Activated naive CD4-positive, alpha-beta T cell treated with anti-CD3 and anti-CD28 coated beads for 36 hours (primary cell): ENCODE measurements at places on chromosomes 6 and 20. TPM values are rescaled to one million over a fixed set of nuclear protein-coding genes. Genes with fewer than 3 reads are reported as not detected.

- DNase-seq: no peak
- H3K4me3 ChIP-seq: no peak overlapping the region
- no peaks in the 10 kb centered on the region for H3K4me1 ChIP-seq
- no peaks in the 10 kb centered on the region for H3K36me3 ChIP-seq
Measured at GRCh38 chr6:120779441-120779840, 554.8 kb downstream of the TBC1D32 start.

ZFP57 gene
- not detected for total RNA-seq

TCP1 gene
- total RNA-seq: 420 TPM

PGBD1 gene
- 0.64 TPM for total RNA-seq

DNA sequence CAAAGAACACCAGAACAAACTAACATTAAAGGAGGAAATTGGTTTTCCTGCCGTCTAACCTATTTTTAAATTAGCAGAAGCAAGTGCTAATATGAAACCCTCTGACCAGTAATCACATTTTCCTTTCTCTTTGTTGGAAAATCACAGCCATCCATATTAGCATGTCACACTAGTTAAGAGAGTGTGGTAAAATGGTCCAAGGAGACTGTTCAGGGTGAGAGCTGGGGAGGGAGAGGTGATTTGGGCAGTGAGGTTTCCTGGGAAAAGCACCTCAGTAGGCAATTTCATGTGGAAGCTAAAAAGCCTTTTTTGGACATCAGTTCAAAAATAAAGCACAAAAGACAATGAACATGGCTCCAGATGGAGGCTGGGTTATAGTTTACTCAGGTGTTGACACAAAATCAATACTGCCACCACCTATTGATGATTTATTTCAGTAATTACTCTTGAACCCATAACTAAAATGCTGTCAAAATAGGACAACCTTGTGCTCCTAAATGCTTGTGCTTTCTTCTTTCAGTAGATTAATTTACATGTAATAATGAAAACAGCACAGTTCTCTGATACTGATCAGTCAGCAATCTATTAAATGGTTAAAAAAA, 333.2 kb downstream of the SAMD5 start:
- no peaks in the 10 kb centered on the region for H3K4me1 ChIP-seq
- no peak overlapping the region for H3K4me3 ChIP-seq
- no peaks in the 10 kb centered on the region for H3K36me3 ChIP-seq
- no peak overlapping the region for H3K27ac ChIP-seq
- H3K27me3 ChIP-seq: no peaks in the 10 kb centered on the region

SEC23B gene
- total RNA-seq: 66.9 TPM

- no peaks in the 10 kb centered on the region for H3K4me1 ChIP-seq
- H3K36me3 ChIP-seq: no peaks in the 10 kb centered on the region
- H3K27ac ChIP-seq: no peak overlapping the region
- no peak for DNase-seq
- no peaks in the 10 kb centered on the region for H3K27me3 ChIP-seq
Measured at GRCh38 chr20:40019510-40019909, 669.5 kb downstream of the MAFB start.
